EH (cell line): ENCODE measurements at places on chromosomes 4 and X.

GRCh38 chr4:113435893-113436292 is 325.6 kb downstream of the CAMK2D start:
- DNase-seq = peak; percentile 90

DNA sequence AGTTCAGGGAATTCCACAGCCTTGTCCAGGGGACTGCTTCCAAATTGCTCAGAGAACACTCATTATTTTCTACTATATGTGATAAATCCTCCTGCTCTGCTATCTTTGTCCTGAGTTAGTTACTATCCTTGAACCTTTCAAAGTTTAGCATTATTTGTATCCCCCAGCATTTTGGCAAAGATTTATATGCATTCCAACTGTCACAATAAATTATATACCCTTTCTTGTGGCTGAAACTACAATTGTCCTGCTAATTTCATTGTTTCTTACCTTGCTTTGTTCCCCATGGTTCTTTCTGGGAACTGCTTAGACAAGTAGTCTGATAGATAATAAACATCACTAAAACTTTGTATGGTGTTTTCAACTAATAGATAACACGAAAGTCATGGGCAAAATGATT is 40.5 kb downstream of the TECRL start:
- no peak for DNase-seq

DNA sequence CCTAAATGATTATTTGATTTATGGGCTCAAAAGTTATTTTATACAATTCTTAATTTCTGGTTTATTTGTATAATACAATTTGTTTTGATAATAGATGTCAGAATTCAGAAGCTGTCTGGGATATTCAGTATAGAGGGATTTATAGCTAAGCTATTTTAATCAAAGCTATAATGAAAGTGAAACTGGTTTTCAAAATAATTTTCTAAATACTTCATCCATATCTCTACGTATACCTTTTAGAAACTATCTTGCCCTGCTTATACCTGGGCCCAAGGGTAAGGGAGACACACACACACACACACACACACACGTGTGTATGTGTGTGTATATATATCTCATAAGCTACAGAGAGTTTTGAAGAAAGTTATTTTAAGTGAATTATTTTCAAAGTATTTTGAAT is 2.9 kb downstream of the TMEM131L start:
- DNase-seq = no peak

- no peak for DNase-seq
These were observed 636.5 kb upstream of the FRG1 start for GRCh38 chr4:189304167-189304566.

DNA sequence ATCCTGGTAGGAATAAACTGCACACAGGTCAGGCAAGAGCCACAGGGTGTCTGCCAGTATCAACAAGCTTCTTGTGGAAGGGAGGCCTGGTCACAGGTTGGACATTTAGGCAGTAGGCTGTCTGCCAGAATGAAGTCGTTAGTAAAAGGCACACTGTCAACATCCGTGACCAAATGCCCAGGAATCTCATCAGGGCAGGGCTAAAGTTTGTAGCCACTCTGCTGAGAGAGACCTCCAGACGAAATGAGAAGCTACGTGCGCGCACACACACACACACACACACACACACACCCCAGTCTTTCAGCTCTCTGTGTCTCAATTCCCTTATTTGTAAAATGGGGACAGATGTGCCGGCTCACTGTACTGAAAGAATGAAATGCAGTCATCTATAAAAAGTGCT is 408.7 kb upstream of the ZFP42 start:
- DNase-seq = peak; percentile 80

DNA sequence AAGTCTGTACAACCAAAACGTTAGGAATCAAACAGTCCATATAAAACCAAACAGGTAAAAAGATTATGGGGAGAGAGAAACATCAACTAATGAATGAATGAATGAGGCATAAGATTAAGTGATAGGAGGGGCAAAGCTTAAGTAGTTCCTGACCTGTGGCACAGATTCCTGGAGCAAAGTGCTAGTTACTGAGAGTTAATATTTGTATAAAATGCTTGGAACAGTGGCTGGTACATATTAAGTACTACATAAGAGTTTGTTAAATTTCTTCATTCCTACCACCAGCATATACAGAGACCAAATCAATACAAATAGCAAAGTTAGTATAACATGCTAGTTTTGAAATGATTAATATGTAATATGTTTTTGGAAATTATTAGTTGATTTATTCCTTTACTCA is 363.7 kb downstream of the ADAM29 start:
- DNase-seq = no peak

GRCh38 chr4:28565396-28565795 is 1704.8 kb downstream of the STIM2 start:
- no peak for DNase-seq

DNA sequence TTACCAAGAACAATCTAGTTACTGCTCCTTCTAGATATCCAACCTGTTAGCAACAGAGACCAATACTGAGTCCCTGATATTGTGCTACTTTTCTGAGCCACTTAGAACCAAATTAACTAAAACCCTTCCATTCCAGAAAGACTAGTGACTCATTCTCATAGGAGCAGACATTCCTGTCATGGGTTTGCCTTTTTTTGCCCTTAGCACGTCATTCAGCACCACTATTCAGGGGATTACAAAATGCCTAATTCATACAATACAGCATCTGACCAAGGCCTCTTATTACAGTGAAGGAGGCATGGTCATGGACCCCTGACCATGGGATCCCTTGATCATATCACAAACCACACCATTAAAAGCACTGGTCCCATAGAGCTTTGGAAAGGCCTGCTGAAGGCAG is 123.8 kb upstream of the CXCL13 start:
- DNase-seq = peak; percentile 34

DNA sequence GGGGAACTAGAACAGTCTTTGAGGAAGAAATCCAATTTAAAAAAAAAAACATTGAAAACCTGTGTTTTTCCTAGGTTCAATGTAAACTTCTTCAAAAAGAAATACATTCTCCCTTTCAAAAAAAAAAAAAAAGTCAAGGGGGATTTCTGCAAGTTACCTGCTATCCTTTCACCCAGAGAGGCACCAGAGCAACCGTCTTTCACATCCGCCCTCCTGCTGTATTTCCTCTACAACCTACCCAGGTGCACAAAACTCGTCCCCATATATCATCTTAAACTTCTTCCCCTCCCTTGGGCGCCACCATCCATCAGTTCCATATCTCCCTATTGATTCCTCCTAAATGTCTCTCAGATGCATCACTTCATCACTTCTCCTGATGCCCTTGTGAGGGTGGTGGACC is 74.5 kb downstream of the NR3C2 start:
- no peak for DNase-seq

- no peak for DNase-seq
These were observed 282.7 kb downstream of the PPP3CA start for GRCh38 chr4:101064541-101065180.

GRCh38 chr4:126583509-126583908 is 1049.2 kb upstream of the INTU start:
- peak; percentile 13 for DNase-seq

- no peak for DNase-seq
These were observed 5.2 kb upstream of the ARX start for GRCh38 chrX:25020905-25021449.

GRCh38 chr4:180598281-180598680 is 1644.9 kb upstream of the TENM3 start:
- no peak for DNase-seq

- DNase-seq = no peak
These were observed 45.2 kb downstream of the LNX1 start for GRCh38 chr4:53545942-53546581.

DNA sequence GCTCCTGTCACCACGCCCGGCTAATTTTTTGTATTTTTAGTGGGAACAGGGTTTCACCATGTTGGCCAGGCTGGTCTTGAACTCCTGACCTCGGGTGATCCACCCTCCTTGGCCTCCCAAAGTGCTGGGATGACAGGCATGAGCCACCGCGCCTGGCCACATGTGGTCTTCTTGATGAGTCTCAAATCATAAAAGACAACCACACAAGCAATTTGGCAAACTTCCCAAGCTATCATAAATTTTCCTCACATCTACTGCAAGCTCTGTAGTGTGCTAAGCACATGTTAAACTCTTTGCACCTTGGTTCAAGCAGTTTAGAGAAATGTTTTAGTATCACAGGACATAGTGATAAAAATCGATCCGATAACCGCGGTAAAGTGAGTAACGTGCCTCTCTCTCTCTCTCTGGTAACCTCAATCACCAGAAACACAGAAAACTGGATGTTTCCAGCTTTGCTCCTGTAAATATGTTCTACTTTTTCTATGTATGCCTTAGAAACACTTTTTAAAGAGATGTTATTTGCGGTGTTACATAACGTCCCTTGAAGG is 256.8 kb downstream of the DHRSX start:
- DNase-seq = peak; percentile 80

DNA sequence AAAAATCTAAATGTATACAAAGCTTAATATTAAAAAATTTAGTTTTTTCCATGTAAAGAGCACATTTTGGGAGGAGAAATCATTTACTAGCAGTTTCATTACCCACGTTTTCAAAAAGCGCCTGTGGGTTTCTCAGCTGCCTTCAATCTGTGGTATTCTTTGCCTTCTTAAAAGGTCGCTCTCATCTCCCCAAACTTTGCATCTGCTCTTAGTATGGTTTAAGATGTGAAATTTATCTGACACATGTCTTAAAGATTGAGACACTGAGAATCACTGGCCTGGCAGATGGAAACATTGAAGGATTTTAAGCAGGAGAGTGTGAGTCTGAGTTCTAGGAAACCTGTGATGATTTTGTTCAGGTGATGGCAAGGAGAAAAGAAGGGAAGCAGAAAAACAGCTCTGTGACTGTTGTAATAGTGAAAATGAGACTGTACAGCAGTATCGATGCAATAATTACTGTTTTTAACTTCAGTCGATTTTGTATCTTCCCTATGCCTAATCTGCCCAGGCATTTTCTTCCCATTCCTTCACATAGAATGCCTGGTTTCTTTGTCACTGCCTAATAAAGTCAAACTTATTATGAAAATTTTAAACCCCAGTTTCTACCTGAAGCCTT is 75.9 kb downstream of the PAQR3 start:
- no peak for DNase-seq

GRCh38 chr4:155948541-155948940 is 5.1 kb downstream of the CTSO start:
- no peak for DNase-seq

DNA sequence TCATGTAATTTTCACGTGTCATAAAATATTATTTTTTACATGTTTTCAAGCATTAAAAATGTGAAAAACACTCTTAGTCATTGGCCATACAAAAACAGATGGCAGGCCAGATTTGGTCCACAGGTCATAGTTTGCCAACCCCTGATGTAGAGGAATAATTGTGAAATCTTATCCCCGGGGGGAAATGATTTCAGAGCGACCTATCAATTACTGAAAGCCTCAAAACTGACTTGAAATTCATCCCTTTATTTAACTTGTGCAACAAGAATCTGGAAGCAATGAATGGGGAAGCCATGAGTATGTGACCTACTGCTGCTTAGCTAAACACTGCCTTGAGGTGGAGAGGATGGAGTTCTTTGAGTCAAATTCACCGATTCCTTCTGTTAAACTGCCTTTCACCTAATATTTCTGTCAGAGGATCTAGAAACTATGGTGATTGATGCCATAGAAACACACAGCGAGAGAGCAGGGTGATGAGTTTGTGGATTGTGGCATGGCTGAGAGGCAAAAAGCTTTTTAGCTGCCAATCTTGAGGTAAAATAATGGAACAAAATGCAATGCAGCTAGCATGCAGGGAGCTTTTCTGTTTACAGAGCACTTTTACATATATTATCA is 30.3 kb upstream of the BRS3 start:
- DNase-seq = no peak

- DNase-seq = no peak
These were observed 152.8 kb upstream of the ARSJ start for GRCh38 chr4:114132199-114132598.

GRCh38 chr4:77009511-77010115 is 60.1 kb downstream of the SEPTIN11 start:
- peak; percentile 30 for DNase-seq

- DNase-seq = peak; percentile 34
These were observed 372.6 kb upstream of the TECRL start for GRCh38 chr4:64781737-64782326.

GRCh38 chr4:37765741-37766140 is 60.7 kb upstream of the PGM2 start:
- no peak for DNase-seq

DNA sequence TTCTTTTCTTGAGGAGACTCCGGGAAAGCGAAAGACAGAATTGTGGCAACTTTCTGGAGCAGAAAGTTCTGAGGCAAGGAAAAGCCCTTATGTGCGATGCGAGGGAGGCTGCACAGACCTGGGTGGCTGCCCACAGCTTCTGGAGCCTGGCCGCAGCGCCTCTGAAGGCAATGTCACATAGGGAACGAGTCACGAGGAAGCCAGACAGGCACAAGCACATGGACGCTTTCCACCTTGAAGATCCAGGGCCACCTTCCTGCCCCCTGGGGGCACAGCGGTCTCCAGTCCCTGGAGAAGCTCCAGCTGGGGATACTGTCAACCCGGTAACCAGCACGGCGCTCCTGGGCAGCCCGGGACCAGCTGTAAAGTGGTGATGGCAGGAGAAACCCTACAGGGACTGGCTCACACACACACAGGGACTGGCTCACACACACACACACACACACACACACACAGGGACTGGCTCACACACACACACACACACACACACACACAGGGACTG is 69.8 kb downstream of the MTNR1A start:
- DNase-seq = peak; percentile 40

DNA sequence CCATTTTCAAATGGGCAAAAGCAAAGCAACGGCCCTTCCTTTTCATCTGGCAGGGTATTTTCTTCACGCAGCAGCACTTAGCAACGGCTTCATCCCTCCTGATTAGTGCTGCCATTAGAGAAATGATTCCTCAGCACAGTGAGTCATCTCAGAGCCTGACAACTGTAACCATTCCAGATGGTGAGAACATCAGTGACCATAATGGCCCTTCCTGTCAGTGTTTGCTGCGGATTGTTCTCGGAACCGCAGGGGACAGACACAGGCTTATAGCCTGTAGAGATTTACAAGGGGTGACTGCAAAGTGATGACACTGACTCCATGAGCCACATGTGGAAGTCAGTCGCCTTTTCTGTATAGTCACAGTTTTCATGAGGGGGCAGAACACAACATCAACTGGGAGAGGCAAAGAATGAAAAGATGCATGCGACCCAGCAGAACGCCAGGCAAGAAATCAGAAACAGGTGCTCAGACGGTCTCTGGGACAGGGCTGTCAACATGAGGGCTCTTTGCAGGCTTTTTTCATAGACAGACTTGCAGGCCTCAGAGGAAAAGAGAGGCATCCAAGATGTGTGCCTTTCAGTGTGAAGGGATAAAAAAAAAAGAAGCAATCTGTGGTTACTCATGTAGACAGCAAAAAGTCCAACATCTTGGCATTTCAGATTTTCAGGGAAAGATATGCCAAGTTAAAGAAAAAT is 69.9 kb upstream of the FBXW7 start:
- peak; percentile 86 for DNase-seq

- DNase-seq = no peak
These were observed 97.8 kb downstream of the SHROOM3 start for GRCh38 chr4:76532805-76533204.
